Activated naive CD8-positive, alpha-beta T cell treated with anti-CD3 and anti-CD28 coated beads for 36 hours (primary cell): ENCODE measurements at places on chromosomes 6 and 20. TPM values are rescaled to one million over a fixed set of nuclear protein-coding genes. Genes with fewer than 3 reads are reported as not detected.
A peak's percentile ranks its signal among the peaks of the same experiment; 100 is the strongest.

GRCh38 chr20:23444859-23445258, 5.4 kb downstream of the CSTL1 start:
- no peak overlapping the region for H3K4me3 ChIP-seq
- no peak overlapping the region for H3K27ac ChIP-seq
- H3K27me3 ChIP-seq, result no peaks in the 10 kb centered on the region
- H3K4me1 ChIP-seq, result peaks cover 4% of the 10 kb centered on the region
- H3K36me3 ChIP-seq, result no peaks in the 10 kb centered on the region
- no peak for DNase-seq

DNA sequence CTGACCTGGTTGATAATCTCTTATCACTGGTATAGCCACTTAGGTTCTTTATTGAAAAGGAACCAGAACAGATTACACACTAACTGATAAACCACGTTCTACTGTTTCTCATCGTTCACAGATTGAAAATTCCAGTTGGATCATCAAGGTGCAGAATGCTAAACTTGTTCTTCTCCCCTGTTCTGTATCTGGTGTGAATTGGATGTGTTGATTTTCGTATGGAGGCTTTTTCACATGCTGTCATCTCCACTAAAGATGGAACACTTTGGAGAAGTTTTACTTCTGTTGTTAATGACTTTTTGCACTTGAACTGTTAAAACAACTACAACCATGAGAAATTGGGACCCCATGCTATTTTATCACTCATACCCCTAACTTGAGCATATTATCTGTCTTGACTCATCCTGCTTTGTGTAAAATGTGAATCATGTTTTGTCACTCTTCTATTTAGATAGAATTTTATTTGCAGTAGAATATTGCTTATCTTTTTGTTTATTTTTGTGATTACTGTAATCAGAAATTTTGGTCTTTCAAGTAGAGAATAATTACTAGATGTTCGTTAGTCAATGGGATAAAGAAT, 17.5 kb downstream of the VAPB start:
- peaks cover 29% of the 10 kb centered on the region for H3K4me1 ChIP-seq
- H3K27me3 ChIP-seq, result no peaks in the 10 kb centered on the region
- H3K27ac ChIP-seq, result no peak overlapping the region

- H3K4me1 ChIP-seq, result peaks cover 30% of the 10 kb centered on the region
- H3K27me3 ChIP-seq, result no peaks in the 10 kb centered on the region
- no peak overlapping the region for H3K4me3 ChIP-seq
- DNase-seq, result peak; percentile 25
- peaks cover 23% of the 10 kb centered on the region for H3K36me3 ChIP-seq
- H3K27ac ChIP-seq, result peak overlapping the region; percentile 6
These were observed 58.6 kb downstream of the SYNJ2 start for GRCh38 chr6:158040051-158040803.

DNA sequence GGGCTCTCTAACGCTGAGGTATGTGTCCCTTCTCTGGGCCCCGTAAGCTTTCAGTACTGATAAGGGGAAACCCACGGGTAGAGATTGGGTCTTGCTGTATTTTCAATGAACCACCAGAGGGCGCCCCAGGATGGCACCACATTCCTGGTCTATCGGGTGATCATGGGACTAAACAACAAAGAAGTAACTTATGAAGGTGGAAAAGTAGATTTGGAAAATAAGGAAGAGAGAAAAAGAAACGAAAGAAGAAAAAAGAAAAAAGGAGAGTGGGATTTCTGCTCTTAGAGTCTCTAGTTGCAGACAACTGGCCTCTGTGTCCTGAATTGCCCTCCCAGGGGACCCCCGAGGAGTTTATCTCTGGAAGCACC, 93.8 kb downstream of the GMPR start:
- no peaks in the 10 kb centered on the region for H3K27me3 ChIP-seq
- peak; percentile 76 for DNase-seq
- no peak overlapping the region for H3K4me3 ChIP-seq
- no peaks in the 10 kb centered on the region for H3K4me1 ChIP-seq
- H3K27ac ChIP-seq, result no peak overlapping the region

- no peak for DNase-seq
- no peak overlapping the region for H3K4me3 ChIP-seq
- no peaks in the 10 kb centered on the region for H3K36me3 ChIP-seq
- H3K27ac ChIP-seq, result no peak overlapping the region
- no peaks in the 10 kb centered on the region for H3K27me3 ChIP-seq
These were observed 142.6 kb downstream of the MRPL14 start for GRCh38 chr6:43984442-43985321.

DNA sequence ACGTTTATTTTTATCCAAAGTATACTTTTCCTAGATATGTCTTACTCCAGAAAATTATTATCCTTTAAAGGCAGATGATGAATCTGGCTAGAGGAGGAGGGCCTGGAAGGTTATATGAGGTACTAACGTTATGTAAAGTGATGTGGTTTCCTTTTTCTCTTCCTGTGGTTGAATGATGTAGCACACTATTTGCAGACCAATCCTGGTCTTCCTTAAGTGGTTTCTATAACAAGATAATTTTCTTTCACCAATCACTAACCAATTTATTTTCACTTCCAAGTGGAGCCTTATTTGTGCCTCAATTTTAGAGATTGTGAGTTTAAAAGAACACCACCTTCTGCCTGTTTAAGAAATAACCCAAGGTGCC, 154.6 kb upstream of the SOX4 start:
- peaks cover 21% of the 10 kb centered on the region for H3K4me1 ChIP-seq
- DNase-seq, result no peak
- peaks cover 7% of the 10 kb centered on the region for H3K27me3 ChIP-seq
- peak overlapping the region; percentile 2 for H3K27ac ChIP-seq
- H3K36me3 ChIP-seq, result no peaks in the 10 kb centered on the region

- peak overlapping the region; percentile 88 for H3K27ac ChIP-seq
- peak overlapping the region; percentile 53 for H3K4me3 ChIP-seq
- peaks cover 57% of the 10 kb centered on the region for H3K4me1 ChIP-seq
- peaks cover 5% of the 10 kb centered on the region for H3K36me3 ChIP-seq
- DNase-seq, result no peak
These were observed 35.4 kb upstream of the E2F3 start for GRCh38 chr6:20366082-20366830.

DNA sequence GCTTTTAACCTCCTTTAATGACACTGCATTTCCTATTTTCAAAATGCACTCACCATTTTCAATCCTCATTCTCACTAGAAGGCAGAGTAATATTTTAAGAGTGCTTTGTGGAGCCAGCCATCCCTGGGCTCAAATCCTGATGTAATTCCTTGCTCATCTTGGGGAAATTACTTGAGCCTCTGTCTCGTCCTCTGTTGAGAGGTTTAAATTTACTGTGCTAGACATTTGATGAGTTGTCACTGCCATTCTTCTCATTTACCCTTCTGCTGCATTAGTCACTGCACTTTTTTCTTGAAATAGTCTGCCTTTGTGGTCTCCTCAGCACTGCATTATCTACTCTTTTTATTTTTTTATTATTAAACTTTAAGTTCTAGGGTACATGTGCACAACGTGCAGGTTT, 150.0 kb upstream of the HDDC2 start:
- no peaks in the 10 kb centered on the region for H3K4me1 ChIP-seq
- no peak for DNase-seq
- no peak overlapping the region for H3K27ac ChIP-seq

DNA sequence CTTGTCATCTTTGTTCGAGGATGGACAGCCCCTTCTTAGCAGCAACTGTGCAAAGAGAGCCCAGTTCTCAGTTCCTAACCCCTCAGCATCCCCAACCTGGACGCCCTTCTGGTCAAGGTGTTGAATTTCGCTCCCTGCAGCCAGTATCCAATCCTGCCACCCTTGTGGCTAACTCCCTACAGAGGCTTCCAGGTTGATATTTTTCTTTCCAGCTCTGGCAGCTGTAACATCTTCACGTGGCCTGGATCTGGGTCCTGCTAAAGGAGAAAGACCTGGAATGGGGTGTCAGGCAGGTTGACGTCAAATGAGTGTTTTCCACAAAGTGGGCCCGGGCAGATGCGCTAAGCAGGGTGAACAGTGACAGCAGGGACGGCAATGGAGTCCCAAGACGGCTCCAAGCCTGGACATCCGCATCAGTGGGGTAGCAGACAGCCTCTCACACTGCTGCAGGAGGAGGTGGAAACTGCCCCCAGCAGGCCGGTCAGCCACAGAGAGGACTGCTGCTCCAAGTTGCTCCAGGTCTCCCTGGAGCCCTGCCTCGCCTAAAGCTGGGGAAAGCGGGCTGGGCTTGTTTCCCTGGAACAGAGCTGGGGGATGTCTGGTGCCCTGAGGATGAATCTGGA, 1.0 kb upstream of the YTHDF1 start:
- DNase-seq, result no peak
- H3K4me1 ChIP-seq, result peaks cover 28% of the 10 kb centered on the region
- peak overlapping the region; percentile 86 for H3K27ac ChIP-seq
- H3K36me3 ChIP-seq, result peaks cover 28% of the 10 kb centered on the region
- peak overlapping the region; percentile 70 for H3K4me3 ChIP-seq

- H3K27me3 ChIP-seq, result no peaks in the 10 kb centered on the region
- H3K4me3 ChIP-seq, result no peak overlapping the region
These were observed 117.0 kb downstream of the TFAP2A start for GRCh38 chr6:10297832-10298231.

DNA sequence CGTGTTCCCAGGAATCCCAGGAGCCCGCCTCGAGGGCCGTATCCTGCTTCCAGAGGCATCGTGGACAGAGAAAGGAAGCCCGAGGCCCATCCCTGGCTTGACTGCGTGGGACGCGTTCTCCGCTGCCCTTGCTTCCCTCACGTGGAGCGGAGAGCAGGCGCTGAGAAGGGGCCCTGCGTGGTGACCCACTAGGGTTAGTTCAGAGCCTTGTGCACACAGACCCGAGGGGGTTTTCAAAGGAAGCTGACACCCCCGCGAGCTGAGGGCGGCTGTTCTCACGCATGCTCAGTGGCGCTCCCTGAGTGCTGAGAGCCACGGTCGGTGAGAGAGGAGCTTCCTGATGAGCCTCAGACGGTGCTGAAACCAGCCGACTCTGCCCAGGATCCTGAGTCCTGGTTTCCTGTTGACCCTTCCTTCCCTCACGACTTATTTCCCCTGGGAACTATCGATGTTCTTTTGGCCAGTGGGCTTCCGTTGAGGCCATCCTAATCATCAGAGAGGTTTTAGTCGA, 28.9 kb upstream of the CCR6 start:
- DNase-seq, result peak; percentile 76
- peak overlapping the region; percentile 85 for H3K27ac ChIP-seq
- H3K27me3 ChIP-seq, result no peaks in the 10 kb centered on the region
- peak overlapping the region; percentile 58 for H3K4me3 ChIP-seq
- H3K36me3 ChIP-seq, result peaks cover 2% of the 10 kb centered on the region

GRCh38 chr6:14192216-14192788, 74.7 kb downstream of the CD83 start:
- no peaks in the 10 kb centered on the region for H3K36me3 ChIP-seq
- no peaks in the 10 kb centered on the region for H3K27me3 ChIP-seq
- no peak for DNase-seq
- no peak overlapping the region for H3K27ac ChIP-seq
- no peak overlapping the region for H3K4me3 ChIP-seq

DNA sequence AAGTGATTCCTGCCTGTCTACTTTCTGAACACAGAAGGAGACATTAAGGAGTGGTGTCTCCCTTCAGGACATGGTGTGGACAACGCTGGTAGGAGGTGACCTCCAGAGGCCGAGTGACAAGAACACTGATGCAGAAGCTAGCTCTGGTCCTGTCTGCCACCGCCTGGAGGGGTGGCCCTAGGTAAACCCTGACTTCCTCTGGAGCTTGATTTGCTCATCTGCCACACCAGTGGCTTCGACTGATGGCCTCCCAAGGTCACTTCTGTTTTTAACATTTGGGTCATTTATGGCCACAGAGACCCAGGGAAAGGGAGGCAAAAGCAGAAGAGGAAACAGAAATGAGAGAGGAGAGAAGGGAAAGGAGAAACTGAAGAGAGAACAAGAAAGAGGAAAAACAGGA, 49.4 kb upstream of the SLC22A23 start:
- H3K36me3 ChIP-seq, result no peaks in the 10 kb centered on the region
- H3K27me3 ChIP-seq, result peaks cover 6% of the 10 kb centered on the region
- no peak overlapping the region for H3K27ac ChIP-seq
- no peaks in the 10 kb centered on the region for H3K4me1 ChIP-seq
- no peak for DNase-seq
- no peak overlapping the region for H3K4me3 ChIP-seq

- no peaks in the 10 kb centered on the region for H3K4me1 ChIP-seq
- peaks cover 11% of the 10 kb centered on the region for H3K27me3 ChIP-seq
These were observed 58.2 kb downstream of the PLCB1 start for GRCh38 chr20:8190043-8190880.

DNA sequence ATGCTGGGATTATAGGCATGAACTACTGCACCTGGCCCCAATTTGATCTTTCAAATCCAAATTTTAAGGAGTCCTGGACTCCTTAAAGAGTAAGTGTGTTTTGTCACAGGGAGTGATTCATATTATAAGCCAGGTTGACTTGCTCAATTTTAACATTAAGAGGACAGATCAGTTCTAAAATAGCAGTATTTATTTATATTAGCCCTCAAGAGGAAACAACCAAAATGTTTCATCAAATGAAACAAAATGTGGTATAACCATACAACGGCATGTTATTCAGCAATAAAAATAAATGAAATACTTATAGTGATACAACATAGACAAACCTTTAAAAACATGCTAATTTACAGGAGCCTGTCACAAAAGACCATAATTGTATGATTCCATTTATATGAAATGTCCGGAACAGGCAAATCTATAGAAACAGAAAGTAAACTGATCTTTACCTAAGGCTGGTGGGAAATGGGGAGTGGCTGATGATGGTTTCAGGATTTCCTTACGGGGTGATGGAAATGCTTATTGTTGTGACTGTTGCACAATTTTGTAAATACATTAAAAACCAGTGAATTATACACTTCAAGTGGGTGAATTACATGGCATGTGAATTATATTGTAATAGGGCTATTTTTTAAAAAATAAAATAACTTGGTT, 637.4 kb downstream of the MMUT start:
- H3K4me1 ChIP-seq, result no peaks in the 10 kb centered on the region
- H3K27me3 ChIP-seq, result no peaks in the 10 kb centered on the region
- no peak overlapping the region for H3K27ac ChIP-seq

GRCh38 chr6:5723841-5724691, 282.7 kb downstream of the NRN1 start:
- H3K27me3 ChIP-seq, result no peaks in the 10 kb centered on the region
- DNase-seq, result peak; percentile 14
- peak overlapping the region; percentile 89 for H3K27ac ChIP-seq
- peaks cover 24% of the 10 kb centered on the region for H3K4me1 ChIP-seq

GRCh38 chr6:6975459-6976111, 132.2 kb upstream of the RREB1 start:
- no peak overlapping the region for H3K27ac ChIP-seq
- no peak overlapping the region for H3K4me3 ChIP-seq
- no peaks in the 10 kb centered on the region for H3K27me3 ChIP-seq
- H3K4me1 ChIP-seq, result peaks cover 2% of the 10 kb centered on the region

DNA sequence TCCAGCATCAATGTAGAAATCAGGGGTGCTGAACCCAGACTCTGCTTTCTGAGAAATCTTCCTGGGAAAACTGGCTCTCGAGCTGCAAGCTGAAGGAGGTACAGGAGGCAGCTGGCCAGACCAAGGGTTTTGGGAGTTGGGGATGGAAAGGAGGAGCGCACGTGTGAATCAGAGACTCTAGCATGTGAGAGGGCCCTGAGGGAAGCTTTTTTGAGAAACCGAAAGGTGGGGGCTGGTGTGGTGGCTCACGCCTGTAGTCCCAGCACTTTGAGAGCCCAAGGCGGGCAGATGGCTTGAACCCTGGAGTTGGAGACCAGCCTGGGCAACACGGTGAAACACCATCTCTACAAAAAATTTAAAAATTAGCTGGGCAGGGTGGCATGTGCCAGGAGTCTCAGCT, 37.1 kb upstream of the EEF1E1 start:
- peaks cover 19% of the 10 kb centered on the region for H3K27me3 ChIP-seq
- H3K4me1 ChIP-seq, result no peaks in the 10 kb centered on the region

The SLC17A1 gene
- not detected for total RNA-seq

The CAP2 gene
- not detected for total RNA-seq

The FUCA2 gene
- total RNA-seq, result 9.1 TPM

The CFAP206 gene
- not detected for total RNA-seq

The TSBP1 gene
- not detected for total RNA-seq

The ECI2 gene
- 46.9 TPM for total RNA-seq

The FERMT1 gene
- total RNA-seq, result 0.32 TPM

The LCA5 gene
- total RNA-seq, result 0.32 TPM
